ENCODE measurements at places on chromosomes 16 and 17. TPM values are rescaled to one million over a fixed set of nuclear protein-coding genes. Genes with fewer than 3 reads are reported as not detected.

Gene AGRP
- not detected for total RNA-seq

Gene PSMD11
- 56.6 TPM for total RNA-seq

Gene DPEP3
- total RNA-seq = not detected

Gene RARA
- 25.2 TPM for total RNA-seq

Gene ADAM11
- 1.0 TPM for total RNA-seq

Gene LPO
- not detected for total RNA-seq

Gene ZNF750
- total RNA-seq = 7.8 TPM

Gene TMIGD1
- 1.6 TPM for total RNA-seq

Gene HELZ
- 104 TPM for total RNA-seq

Gene LGALS9C
- not detected for total RNA-seq

Gene NACA2
- total RNA-seq = not detected

Gene WFIKKN2
- total RNA-seq = not detected

Gene SP6
- 5.3 TPM for total RNA-seq

Gene C17orf100
- 0.88 TPM for total RNA-seq

Gene HSPB9
- total RNA-seq = not detected

- H3K27ac ChIP-seq = no peak overlapping the region
- H3K36me3 ChIP-seq = no peaks in the 10 kb centered on the region
- H3K4me1 ChIP-seq = no peaks in the 10 kb centered on the region
Measured at GRCh38 chr16:16143038-16143763, 80.1 kb downstream of the ABCC6 start.

DNA sequence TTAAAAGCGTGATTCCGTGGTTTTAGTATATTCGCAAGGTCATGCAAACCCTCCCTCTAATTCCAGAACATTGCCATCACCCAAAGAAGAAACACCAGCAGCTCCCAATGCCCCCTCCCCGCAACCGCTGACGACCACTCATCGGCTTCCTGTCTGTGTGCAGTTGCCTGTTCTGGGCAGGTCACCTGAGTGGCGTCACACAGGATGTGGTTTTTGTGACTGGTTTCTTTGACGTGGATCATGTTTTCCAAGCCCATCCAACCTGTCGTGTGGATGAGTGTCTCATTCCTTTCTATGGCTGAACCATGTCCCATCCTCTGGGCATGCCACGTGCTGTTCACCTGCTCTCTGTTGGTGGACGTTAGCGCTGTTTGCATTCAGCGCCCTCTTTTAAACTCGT is 8.2 kb upstream of the ATP2C2 start:
- no peaks in the 10 kb centered on the region for H3K27me3 ChIP-seq
- no peak overlapping the region for H3K4me3 ChIP-seq
- peaks cover 5% of the 10 kb centered on the region for H3K4me1 ChIP-seq
- H3K27ac ChIP-seq = no peak overlapping the region
- H3K36me3 ChIP-seq = no peaks in the 10 kb centered on the region
- no peak for DNase-seq

GRCh38 chr16:79607587-79607986 is 7.0 kb upstream of the MAF start:
- H3K4me1 ChIP-seq = peaks cover 9% of the 10 kb centered on the region
- H3K4me3 ChIP-seq = no peak overlapping the region
- H3K36me3 ChIP-seq = no peaks in the 10 kb centered on the region
- no peak for DNase-seq
- no peaks in the 10 kb centered on the region for H3K27me3 ChIP-seq

DNA sequence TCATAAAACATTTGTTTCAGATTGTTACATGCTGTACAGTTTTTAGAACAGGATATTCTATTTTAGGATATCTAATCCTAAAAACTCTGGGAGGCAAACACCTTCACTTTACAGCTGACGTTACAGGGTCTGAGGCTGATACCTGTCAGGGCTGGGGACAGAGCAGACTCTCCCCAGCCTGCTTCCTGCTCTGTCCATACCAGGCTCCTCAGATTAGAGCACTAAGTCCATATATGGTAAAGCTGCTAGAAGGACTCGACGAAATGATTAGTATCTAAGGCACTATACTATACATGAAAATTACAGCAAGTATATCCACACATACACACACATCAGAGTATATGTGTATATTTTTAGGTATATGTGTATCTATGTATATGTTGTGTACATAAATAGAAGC is 125.2 kb downstream of the ZFHX3 start:
- H3K4me1 ChIP-seq = peaks cover 4% of the 10 kb centered on the region
- no peak for DNase-seq
- no peaks in the 10 kb centered on the region for H3K27me3 ChIP-seq
- no peaks in the 10 kb centered on the region for H3K36me3 ChIP-seq
- no peak overlapping the region for H3K4me3 ChIP-seq

DNA sequence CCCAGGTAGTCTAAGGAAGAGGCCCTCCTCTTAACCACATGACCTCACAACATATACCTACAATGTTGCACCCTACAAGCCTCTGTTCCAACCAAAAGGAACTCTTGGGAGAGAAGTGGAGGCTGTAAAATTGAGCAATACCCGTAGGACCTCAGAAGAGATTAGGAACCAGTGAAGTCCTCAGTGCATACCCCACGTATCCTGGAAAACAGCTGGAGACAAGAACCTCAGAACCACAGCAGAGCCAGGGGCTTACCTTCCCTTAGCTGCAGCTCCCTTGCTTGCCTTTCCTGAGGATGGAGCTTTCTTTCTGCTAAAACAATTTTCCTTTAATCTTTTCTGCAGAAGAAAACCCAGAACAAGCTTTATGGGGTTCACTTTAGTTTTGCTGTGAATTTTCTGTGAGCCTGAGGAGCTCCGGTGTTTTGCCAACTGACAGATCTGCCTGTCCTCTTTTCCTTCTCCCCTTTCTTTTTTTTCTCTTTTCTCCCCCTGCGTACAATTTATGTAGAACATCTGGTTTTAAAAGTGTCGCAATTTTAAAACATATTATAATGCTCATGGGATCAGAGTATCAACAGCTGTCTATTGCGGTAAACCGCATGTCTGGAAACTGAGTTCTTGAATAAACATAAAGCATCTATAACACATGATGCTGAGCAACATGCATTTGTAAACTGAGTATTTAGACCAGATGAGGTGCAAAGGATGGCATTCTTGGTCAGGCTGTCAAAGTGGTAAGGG is 226.4 kb upstream of the MAF start:
- H3K4me1 ChIP-seq = no peaks in the 10 kb centered on the region
- no peaks in the 10 kb centered on the region for H3K36me3 ChIP-seq
- H3K4me3 ChIP-seq = no peak overlapping the region
- no peak for DNase-seq
- H3K27me3 ChIP-seq = no peaks in the 10 kb centered on the region

GRCh38 chr17:40751065-40751464 is 4.1 kb downstream of the KRT25 start:
- no peaks in the 10 kb centered on the region for H3K4me1 ChIP-seq
- peaks cover 7% of the 10 kb centered on the region for H3K27me3 ChIP-seq
- no peaks in the 10 kb centered on the region for H3K36me3 ChIP-seq
- DNase-seq = no peak
- H3K27ac ChIP-seq = no peak overlapping the region
- no peak overlapping the region for H3K4me3 ChIP-seq

DNA sequence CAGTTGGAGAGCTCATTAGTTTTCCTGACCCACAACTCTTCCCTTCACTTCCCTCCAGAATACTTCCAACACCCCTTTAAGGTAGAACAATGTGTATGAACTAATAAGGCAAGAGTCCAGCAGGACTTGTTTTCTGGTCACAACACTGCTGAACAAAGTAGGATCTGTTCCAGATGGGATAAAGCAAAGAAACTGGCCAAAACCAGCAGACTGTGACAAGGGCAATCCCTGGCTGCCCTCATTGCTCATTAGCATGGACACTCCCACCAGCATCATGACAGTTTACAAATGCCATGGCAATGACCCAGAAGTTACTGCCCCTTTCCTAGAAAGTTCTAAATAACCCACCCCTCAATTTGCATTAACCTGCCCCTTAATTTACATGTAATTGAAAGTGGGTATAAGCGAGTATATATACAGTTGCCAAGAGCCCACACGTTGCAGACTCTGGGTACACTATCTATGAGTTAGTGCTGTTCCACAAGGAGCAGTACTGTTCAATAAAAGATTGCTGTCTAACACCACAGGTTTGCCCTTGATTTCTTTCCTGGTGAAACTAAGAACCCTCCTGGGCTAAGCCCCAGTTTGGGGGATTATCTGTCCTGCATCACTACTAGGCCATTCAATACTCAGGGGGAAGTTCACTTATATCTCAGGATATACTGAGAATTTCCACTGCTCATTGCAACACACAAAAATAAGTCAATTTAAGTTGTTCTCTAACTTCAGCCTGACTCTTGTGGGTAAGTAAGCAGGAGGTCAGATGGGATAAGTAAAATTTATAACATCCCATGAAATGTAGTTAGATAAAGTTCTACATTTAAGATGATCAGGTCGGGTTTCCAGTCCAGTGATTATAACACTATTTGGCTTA is 82.3 kb downstream of the SSH2 start:
- H3K27ac ChIP-seq = no peak overlapping the region
- no peak overlapping the region for H3K4me3 ChIP-seq
- H3K36me3 ChIP-seq = no peaks in the 10 kb centered on the region
- H3K27me3 ChIP-seq = no peaks in the 10 kb centered on the region
- H3K4me1 ChIP-seq = no peaks in the 10 kb centered on the region

- no peak for DNase-seq
- H3K27me3 ChIP-seq = peaks cover 5% of the 10 kb centered on the region
- H3K36me3 ChIP-seq = no peaks in the 10 kb centered on the region
- no peaks in the 10 kb centered on the region for H3K4me1 ChIP-seq
- H3K27ac ChIP-seq = no peak overlapping the region
Measured at GRCh38 chr16:26598061-26598460, 468.7 kb upstream of the C16orf82 start.

GRCh38 chr16:68492543-68493411 is 44.5 kb upstream of the SMPD3 start:
- DNase-seq = no peak
- no peaks in the 10 kb centered on the region for H3K4me1 ChIP-seq
- H3K27me3 ChIP-seq = no peaks in the 10 kb centered on the region
- H3K4me3 ChIP-seq = no peak overlapping the region
- H3K36me3 ChIP-seq = no peaks in the 10 kb centered on the region

GRCh38 chr16:47888142-47888541 is 267.7 kb downstream of the ABCC12 start:
- no peak overlapping the region for H3K27ac ChIP-seq
- no peaks in the 10 kb centered on the region for H3K36me3 ChIP-seq
- DNase-seq = no peak
- H3K27me3 ChIP-seq = no peaks in the 10 kb centered on the region
- no peak overlapping the region for H3K4me3 ChIP-seq
- H3K4me1 ChIP-seq = no peaks in the 10 kb centered on the region

DNA sequence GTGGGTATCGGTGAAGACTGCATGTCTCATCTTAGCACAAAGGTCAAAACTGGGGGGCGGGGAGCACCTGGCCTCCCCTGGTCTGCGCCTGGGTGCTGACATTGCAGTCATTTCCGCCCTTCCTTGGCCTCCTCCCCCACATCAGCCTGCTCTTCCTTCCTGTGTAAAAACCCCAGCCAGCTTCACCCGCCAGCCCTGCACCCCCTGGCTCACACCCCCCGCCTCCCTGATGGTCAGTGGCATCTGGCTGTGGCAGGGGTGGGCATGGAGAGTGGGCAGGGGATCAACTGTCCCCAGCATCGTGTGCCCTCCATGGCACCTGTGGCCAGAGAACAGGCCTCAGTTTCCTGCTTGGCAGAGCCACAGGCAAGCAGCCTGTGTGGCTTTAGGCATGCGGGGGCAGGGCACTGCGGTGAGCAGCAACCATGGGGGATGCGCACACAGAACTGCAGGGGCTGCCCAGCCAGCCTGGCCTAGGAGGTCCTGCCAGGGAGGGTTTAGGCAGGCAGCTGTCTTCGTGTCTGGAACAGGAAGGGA is 26.5 kb upstream of the LASP1NB start:
- no peaks in the 10 kb centered on the region for H3K36me3 ChIP-seq
- H3K4me1 ChIP-seq = peaks cover 16% of the 10 kb centered on the region

DNA sequence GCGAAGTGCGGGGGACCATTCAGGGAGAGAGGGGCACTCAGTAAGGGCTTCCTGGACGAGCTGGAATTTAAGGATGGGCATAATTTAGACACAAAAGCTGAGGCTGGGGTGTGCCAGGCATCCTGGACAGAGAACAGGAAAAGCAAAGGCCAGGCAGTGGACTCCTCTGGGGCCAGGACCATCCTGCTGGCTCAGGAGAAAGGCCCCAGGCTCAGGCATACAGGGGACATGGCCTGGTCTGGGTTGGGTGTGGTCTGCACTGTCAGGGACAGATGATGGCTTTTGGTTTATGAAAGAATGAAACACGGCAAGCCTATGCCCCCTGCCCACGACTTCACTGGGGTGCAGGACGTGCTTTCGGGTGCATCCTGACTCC is 48.9 kb upstream of the DOC2B start:
- H3K36me3 ChIP-seq = no peaks in the 10 kb centered on the region
- no peaks in the 10 kb centered on the region for H3K27me3 ChIP-seq
- no peak for DNase-seq
- no peaks in the 10 kb centered on the region for H3K4me1 ChIP-seq
- peak overlapping the region; percentile 38 for H3K27ac ChIP-seq
- H3K4me3 ChIP-seq = no peak overlapping the region

DNA sequence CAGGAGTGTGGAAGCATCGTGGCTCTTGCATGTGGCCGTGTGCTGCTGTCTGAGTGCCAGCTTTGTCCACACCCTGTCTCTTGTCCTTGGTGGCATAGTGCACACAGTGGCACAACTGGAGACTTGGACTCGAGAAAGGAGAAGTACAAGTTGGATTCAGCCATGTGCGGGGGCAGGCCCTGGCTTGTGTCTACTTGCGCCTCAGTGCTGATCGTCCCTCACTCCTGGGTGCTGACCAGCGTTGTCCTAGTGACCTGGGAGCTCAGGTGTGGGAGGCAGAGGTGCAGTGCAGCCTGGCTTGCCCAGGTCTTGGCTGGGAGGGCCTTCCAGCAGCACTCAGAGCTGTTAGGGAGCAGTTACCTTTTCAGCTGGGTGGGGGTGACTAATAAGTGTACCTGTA is 20.6 kb downstream of the MPRIP start:
- peak; percentile 35 for DNase-seq
- no peaks in the 10 kb centered on the region for H3K36me3 ChIP-seq
- no peak overlapping the region for H3K4me3 ChIP-seq
- H3K27me3 ChIP-seq = no peaks in the 10 kb centered on the region
- H3K27ac ChIP-seq = peak overlapping the region; percentile 50
- H3K4me1 ChIP-seq = no peaks in the 10 kb centered on the region

DNA sequence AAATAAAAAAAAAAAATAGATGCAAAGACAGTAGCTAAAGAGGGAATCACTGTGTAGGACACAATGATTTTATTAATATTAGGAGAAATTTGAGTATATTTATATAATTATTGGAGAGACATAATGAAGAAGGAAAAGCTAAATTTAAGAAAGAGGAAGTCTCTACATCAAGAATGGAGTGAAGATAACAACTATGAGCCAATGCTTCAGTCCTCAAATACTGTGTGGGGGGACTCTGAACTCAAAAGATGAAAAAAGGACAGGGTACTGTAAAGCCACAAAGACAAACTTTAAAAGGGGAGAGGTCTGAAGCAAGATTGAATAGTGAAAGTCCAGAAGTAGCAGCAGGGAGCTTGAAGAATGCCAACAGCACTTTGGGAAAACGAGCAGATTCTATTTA is 44.7 kb downstream of the SKAP1 start:
- no peak overlapping the region for H3K4me3 ChIP-seq
- H3K4me1 ChIP-seq = no peaks in the 10 kb centered on the region
- no peak overlapping the region for H3K27ac ChIP-seq
- DNase-seq = no peak
- peaks cover 28% of the 10 kb centered on the region for H3K27me3 ChIP-seq

- no peaks in the 10 kb centered on the region for H3K4me1 ChIP-seq
- no peak for DNase-seq
- peak overlapping the region; percentile 46 for H3K27ac ChIP-seq
- no peaks in the 10 kb centered on the region for H3K27me3 ChIP-seq
Measured at GRCh38 chr17:4583782-4584100, 588 bp upstream of the SMTNL2 start.

- H3K36me3 ChIP-seq = no peaks in the 10 kb centered on the region
- H3K4me3 ChIP-seq = no peak overlapping the region
- no peaks in the 10 kb centered on the region for H3K27me3 ChIP-seq
- no peak for DNase-seq
- H3K27ac ChIP-seq = no peak overlapping the region
Measured at GRCh38 chr17:44906763-44907728, 7.8 kb upstream of the EFTUD2 start.
